OCI-M1 (cell line): ENCODE measurements at places on chromosomes 3 and 15.

DNA sequence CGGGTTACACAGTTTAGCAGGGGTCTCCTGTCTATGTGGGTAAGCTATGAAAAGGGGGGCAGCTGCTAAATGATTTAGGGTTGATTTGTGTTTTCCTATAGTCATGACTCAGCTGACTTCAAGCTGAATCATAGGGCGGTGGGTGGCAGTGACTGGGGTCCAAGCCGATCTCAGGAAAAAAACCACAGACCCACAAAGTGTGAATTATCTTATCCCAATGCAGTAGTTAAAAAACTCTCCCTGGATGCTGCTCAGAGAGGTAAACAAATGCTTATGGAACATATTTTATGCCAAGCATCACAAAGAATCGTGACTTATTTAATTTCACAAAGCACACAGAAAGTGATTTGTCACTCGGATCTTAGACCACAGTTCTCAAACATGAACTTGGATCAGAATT lies 18.4 kb upstream of the TOPAZ1 start:
- peak; percentile 6 for DNase-seq

DNA sequence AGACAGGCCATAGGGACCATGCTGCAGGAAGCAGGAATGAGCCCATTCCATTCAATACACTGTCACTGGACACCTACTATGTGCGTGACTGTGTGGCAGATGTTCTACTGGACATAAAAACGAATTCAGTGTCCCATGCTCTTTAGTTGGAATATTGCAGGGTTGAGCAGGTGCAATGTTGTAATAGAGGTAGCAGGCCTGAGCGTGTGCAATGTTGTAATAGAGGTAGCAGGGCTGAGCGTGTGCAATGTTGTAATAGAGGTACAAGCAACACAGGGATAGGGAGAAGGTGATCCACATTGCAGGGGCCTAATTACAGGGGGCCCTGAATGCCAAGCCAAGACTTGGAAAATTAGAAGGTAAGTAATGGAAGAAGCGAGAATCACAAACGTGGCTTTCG lies 261.4 kb upstream of the HES1 start:
- DNase-seq: no peak

DNA sequence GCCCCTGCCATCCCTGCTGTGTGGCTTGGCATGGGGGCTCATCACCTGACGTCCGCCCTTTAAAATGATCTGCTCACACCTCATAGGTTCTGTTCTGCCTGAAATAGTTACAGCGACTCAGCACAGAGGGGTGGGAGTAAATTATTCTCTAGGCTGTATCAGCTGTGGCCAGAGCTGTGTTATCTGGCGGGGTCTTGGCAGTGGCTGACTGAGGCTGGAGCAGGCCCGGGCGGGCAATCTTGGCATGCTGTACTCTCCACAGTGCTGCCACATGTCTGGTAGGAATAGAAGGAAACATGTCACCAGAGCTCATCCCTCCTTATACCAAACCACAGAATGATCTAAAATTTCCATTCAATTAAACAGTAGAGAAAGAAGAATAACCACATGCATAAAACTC lies 499.9 kb upstream of the LMCD1 start:
- DNase-seq: peak; percentile 40

- no peak for DNase-seq
Measured at GRCh38 chr15:99980752-99981151, 247.5 kb upstream of the LYSMD4 start.

GRCh38 chr3:174863488-174863887 lies 4.4 kb downstream of the NAALADL2 start:
- no peak for DNase-seq

DNA sequence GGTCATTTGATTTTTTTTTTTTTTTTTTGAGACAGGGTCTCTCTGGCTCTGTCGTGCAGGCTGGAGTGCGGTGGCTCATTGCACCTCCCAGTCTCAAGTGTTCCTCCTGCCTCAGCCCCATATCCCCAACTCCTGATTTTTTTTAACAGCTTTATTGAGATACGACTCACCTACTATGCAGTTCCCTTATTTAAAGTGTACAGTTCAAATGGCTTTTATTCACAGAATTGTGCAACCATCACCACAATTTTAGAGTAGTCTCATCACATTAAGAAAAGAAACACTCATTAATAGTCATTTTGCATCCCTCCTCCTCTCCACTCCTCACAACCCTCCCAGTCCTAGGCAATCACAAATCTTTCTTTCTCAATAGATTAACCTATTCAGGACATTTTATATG lies 1.9 kb upstream of the TRA2B start:
- no peak for DNase-seq

- DNase-seq: no peak
Measured at GRCh38 chr3:119469418-119470189, 841 bp downstream of the POGLUT1 start.

DNA sequence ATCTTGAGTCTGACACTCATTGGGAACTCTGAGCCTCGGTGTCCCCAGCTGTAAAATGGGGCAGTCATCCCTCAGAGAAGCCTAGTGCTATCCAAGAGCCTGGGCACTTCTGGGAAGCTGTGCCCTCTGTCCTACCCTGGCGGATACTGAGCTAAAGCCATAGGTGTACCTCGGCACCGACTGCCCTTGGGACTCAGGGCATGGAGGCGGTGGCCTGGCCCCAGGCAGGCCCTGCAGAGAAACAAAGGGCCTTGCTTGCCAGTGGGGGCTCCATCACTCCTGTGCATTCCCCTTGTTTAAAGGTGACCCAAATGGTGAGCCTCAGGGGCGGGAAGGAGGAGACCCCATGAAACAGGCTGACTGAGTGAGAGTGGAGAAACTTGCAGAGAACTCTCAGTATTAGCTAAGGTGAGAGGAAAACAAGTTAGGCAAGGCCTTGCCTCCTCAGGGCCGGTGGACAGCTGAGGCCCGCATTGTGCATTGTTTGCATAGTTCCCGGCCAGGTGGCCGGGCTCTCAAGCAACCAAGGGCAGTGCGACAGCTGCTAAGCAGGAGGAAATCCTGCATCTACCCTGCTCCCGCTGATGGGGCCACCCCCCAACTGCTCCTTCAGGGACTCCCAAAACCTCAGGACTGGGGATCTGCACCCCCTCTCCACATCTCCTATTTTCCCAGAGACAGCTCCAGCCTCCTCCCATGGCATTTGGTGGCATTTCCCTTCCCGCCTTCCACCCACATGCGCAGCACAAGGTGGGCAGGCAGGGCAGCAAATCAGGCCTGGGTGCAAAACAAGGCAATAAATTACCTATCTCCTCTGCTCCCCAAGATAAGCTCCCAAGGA lies 4.3 kb downstream of the PFKFB4 start:
- DNase-seq: no peak

- DNase-seq: peak; percentile 94
Measured at GRCh38 chr3:137013951-137014688, 56.3 kb downstream of the IL20RB start.

DNA sequence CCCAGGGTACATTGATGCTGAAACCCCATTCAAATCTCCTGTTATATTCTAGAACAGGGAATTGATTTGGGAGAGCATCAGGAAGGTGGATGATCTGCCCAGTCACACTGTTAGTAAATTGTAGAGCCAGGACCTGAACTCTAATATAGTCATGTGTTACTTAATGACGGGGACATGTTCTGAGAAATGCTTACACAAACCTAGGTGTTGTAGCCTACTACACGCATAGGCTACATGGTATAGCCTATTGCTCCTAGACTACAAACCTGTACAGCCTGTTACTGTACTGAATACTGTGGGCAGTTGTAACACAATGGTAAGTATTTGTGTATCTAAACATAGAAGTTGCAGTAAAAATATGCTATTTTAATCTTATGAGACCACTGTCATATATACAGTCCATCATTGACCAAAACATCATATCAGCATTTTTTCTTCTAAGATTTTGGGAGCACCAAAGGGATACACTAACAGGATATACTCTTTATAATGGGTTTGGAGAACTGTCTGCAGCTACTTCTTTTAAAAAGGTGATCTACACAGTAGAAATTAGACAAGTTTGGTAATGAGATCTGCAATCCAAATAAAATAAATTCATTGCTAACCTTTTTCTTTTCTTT lies 5.8 kb downstream of the B2M start:
- peak; percentile 32 for DNase-seq

DNA sequence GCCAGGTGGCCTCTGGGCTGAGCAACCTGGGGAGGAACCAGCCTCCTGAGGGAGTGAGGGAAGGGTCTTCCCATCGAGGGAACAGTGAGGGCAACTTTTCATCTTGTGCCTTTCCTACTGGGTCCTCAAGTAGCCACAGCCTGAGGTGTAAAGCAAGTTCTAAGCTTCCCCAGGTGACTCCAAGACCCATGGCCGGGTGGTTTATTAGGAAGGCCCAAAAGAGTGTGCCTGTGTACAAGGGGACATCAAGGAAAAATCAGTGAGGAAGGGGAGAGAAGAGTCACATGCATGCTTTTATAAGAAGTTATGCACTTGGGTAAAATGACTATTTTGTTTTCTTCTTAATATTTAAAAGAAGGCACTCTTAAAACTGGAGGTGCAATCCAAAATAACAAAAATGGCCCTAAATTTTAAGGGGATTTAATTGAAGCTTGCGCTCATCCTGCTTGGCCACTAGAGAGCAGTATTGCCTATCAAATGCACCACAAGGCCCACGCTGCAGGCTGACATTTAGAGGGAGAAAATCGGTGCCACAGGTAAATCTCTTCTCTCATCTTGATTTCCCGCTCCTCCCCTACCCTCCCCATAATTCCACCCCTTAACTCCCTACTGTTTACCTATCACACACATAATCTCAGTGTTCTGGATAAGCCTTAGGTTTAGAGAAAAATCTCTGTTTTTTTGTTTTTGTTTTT lies 6.7 kb downstream of the NANOGP8 start:
- DNase-seq: peak; percentile 64
